ENCODE measurements at places on chromosomes 11 and 22. TPM values are rescaled to one million over a fixed set of nuclear protein-coding genes. Genes with fewer than 3 reads are reported as not detected.

- no peak for DNase-seq
Measured at GRCh38 chr22:44538518-44539315, 40.7 kb upstream of the RTL6 start.

LRP4 gene
- polyA plus RNA-seq: not detected

DNA sequence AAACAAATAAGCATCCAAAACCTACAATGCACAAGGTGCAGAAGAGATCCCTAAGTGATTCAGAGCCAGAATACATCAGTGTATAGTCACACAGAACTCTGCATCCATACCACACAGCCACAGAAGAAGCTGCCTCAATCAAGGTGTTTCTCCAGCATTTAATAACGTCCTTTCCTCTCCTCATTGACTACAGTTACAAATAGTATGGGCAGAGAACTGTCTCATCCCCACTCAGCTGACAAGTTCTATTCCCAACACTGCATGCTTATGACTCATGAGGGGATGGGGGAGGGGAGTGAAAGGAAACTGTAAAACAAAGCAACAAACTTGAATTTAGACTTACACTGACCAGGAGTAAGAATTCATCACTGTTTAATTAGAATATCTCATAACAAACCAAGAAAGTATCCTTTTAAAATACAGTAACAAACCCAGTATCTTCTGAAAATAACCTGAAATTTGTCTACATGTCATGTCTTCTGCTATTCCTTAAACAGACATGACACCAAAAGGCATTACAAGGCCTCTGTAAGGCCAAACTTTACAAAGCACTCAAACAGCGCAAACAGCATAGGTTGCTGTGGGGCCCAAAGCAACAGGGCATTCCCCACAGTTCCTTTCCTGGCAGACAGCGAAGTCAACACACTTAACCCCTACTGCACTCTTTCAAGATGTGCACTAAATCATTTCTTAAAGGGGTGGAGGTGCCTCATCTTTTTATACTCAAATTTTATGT, 29.3 kb downstream of the CELF1 start:
- no peak for DNase-seq

OR10D3 gene
- not detected for polyA plus RNA-seq

SLC22A25 gene
- not detected for polyA plus RNA-seq

GRCh38 chr22:27135031-27135981, 477.9 kb downstream of the MIAT start:
- no peak for DNase-seq

DNA sequence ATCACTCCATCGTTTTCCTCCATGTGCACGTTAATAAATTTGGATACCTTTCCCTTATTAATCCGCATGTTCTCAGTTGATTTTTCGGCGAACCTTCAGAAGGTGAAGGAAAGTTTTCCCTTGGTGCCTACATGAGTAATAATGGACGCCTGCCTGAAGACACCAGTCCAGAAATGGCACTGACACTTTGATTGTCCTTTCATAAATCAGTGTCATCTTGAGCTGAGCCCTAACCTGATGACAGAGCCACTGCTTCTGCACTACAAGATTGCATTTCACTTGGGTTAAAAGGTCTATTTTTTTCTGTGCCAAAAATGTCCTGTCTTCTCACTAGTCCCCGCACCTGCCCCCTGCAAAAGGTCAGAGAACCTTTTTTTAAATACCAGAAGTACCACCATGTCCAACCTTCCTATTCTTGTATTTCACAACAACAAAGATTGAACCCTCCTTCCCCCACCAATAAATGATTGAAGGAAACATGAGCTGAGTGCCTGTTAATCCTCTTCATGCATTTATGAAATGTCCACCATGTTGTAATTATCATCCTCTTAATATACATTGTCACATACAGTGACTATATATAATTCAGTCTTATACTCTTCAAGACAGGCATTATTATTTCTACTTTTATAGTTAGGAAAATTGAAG, 219.9 kb upstream of the UBASH3B start:
- DNase-seq: no peak

- no peak for DNase-seq
Measured at GRCh38 chr11:130649801-130650200, 201.4 kb downstream of the ADAMTS15 start.

- DNase-seq: no peak
Measured at GRCh38 chr11:120342226-120342625, 6.0 kb downstream of the ARHGEF12 start.

DNA sequence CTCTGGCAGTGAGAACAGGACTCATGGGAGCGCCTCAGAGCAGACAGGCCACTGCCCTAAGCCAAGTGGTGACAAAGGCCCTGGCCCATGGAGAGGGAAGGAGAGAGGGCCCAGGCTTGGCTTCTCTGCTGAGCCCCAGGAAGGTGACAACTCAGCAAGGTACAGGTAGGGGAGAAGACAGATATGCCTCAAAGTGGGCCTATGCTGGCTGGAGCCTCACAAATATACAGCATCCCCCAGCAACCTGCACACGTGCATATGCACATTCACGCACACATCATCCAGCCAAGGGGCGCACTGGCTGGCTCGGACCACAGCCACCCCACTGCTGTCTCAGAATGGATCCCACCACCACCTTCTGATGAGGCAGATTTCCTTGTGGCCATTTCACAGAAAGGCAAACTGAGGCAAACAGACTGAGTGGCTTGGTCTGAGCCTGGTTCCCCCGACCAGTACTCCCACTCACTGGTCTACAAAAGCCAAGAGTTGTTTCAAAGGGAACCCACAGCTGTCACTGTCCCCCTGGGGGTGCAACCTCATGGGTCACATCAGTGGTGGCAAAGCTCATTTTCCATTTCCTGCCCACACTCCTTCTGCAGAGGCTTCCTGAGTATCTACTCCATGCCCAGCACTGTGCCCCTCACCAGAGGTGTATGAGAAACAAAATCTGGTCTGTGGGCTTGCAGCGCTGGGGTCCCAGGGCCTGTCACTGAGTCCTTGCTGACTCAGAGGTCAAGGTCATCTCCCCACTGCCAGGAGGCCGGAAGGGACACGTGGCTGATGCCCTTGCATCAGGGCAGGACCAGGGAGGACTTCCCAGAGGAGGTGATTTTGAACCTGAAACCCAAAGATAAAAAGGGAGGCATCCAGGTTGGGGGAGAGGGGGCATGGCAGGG, 67.3 kb upstream of the PRR5 start:
- no peak for DNase-seq

GRCh38 chr22:44668886-44669521, 33.0 kb upstream of the PRR5 start:
- DNase-seq: no peak

- no peak for DNase-seq
Measured at GRCh38 chr11:67691149-67691548, 16.7 kb upstream of the ALDH3B2 start.

DNA sequence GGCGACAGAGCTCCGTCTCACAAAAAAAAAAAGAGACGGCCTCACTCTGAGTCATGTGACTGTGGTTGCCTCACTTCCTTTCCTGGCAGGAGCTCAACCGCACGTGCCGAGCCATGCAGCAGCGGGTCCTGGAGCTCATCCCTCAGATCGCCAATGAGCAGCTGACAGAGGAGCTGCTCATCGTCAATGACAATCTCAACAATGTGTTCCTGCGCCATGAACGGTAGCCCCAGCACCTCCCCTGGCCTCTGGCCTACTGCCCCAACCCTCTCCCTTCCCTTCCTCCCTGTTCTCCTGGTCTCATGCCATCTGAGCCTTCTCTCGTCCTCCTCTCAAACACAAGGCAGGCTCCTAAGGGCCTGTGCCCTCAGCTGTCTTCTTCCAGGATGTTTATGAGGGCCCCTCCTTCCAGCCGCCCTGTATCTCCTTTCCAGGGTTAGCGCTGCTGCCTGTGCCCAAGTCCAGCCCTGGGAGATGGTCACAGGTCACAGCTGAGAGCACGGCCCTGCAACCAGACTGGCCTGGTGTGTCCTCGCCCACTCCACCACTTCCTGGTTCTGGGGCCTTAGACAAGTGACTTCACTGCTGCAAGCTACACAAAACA, 30.7 kb downstream of the TOM1 start:
- no peak for DNase-seq

SMC1B gene
- not detected for polyA plus RNA-seq

NXPE1 gene
- polyA plus RNA-seq: not detected

UBQLNL gene
- not detected for polyA plus RNA-seq

GRCh38 chr11:133531971-133532651, at the start of gene OPCML:
Gene OPCML, minus strand, starts transcription at chr11:133532501.
- no peak for DNase-seq

DNA sequence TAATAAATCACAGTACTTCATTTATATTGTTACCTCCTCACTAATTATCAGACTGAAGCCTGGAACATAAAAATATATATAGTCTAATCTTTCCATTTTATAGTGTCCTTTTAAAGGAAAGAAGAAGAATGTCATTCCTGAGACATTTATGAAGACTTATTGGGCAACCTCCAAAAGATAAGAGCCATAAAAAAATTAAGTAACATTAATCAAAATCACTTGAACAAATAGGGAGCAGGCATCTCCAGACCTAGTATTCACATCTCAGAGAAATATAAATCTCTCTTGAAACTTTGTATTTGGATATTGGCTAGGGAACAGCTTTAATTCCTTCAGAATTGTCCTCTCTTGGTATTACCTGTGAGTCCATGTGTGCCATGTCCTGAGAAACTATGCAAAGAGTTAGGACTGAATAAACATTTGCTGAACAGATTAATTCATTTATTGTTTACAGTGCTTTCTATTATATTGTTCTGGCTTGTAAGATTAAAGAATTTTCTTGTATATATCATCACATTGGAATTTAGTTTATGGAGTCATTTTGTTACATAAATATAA, 530.5 kb upstream of the LRRC4C start:
- no peak for DNase-seq

GRCh38 chr11:115290893-115291292, 213.3 kb downstream of the CADM1 start:
- no peak for DNase-seq

- DNase-seq: no peak
Measured at GRCh38 chr11:46381048-46381818, at the start of gene MDK. Gene MDK, plus strand, starts transcription at chr11:46381669. Its CDS starts 389 bp downstream, at chr11:46382058.

MS4A12 gene
- polyA plus RNA-seq: not detected

- DNase-seq: no peak
Measured at GRCh38 chr22:20542055-20542454, 34.6 kb downstream of the MED15 start.

DNA sequence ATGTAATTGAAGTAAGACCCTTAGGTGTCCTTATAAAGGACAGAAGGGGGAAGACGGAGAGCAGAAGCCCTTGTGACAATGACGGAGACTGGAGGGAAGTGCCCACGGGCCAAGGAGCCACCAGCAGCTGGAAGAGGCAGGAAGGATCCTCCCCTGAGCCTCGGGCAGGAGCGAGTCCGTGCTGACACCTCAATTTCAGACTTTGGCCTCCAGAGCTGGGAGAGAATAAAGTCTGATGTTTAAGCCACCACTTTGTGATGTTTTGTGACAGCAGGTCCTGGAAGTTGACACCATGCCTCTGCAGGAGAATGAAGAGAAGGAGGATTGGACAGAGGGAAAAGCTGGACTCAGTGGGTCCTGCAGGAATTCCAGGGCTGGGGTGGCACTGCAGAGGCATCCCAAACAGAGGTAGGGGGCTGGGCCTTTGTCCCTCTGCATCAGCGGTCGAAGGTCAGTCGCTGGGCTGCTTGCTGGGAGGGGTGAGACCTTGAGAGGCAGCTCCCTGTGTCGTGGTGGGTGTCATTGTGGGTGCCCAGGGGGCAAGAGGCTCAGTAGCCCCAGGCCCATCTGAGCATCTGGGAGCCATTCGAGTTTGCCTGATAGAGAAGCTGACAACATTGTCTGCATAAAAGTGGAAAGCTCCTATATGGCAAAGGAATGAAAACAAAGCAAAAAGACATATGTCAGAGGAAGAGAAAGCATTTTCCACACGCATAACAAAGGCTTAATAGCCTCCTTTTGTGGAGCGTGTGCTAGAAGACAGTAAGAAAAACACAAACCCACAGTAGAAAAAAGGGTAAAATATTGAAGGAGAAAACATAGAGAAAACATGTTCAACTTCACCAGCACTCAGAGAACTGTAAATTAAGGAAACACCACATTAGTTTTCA, 68.8 kb downstream of the RTL6 start:
- DNase-seq: no peak

TMEM191C gene
- polyA plus RNA-seq: 1.8 TPM

MYEOV gene
- polyA plus RNA-seq: not detected

ALX4 gene
- not detected for polyA plus RNA-seq

- no peak for DNase-seq
Measured at GRCh38 chr11:35814720-35815305, 129.0 kb upstream of the LDLRAD3 start.

LRRC10B gene
- not detected for polyA plus RNA-seq

- DNase-seq: no peak
Measured at GRCh38 chr11:61526956-61527731, 18.6 kb downstream of the LRRC10B start.

- DNase-seq: no peak
Measured at GRCh38 chr11:83722392-83723119, 436.4 kb upstream of the CCDC90B start.

RASSF10 gene
- polyA plus RNA-seq: not detected

DNA sequence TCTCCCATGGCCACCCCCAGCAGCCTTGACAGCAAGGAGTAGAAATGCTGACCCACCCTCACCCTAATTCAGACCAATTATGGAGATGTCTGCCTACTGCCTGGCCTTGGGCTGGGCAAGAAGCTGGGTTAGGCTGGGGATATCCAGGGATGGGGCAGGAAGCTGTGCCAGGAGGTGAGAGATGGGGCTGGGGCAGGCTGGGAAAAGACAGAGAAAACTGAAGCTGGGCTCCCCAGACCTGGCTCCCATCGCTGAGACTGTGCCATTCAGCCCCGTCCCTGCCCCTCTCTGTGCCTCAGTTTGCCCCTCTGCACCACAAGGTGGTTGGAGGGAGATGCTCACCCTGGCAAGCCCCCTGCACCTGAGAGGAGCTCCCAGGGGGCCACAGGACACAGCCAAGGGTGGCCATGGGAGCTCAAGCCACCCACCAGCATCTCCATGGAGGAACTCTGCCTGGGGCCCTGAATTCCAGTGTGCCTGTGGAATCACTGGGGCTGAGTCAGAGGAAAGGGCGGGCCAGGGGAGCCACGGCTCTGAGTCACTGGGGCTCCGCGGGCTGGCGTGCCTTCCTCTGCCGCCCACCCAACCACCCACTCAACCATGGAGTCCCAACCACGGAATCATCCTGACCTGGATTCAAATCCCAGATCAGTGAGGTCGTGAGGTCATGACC, 6.0 kb upstream of the CARD10 start:
- no peak for DNase-seq

PAX6 gene
- not detected for polyA plus RNA-seq

ART1 gene
- polyA plus RNA-seq: not detected

DNA sequence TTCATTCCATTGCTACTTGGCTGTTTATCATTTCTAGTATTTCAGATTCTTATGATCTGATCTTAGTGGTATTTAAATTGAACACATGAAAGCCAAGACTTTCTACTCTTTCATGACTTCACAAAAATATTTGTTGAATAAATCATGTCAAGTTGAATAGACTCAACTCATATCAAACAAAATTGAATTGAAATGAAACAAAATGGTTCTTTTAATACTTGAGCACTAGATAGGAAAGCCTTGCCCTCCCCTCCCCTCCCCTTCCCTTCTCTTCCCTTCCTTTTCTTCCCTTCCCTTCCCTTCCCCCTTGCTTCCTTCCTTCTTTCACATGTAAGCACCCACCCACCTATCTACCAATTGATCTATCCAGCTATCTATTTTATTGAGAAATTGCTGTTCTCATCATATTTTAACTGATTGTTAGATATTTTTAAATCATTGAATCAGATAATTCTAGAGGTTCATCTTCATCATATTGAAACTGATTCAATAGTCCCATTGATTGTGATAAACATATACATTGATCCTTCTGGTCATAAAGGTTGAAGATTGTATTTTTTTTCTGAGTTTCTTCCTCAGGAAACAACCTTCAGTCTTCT, 2015.9 kb downstream of the LRRC4C start:
- DNase-seq: no peak

CHRNA10 gene
- polyA plus RNA-seq: 0.64 TPM
